ENCODE measurements at places on chromosomes 3 and 15. TPM values are rescaled to one million over a fixed set of nuclear protein-coding genes. Genes with fewer than 3 reads are reported as not detected.

GRCh38 chr3:26713091-26713490, 90.5 kb downstream of the LRRC3B start:
- no peak for DNase-seq

DNA sequence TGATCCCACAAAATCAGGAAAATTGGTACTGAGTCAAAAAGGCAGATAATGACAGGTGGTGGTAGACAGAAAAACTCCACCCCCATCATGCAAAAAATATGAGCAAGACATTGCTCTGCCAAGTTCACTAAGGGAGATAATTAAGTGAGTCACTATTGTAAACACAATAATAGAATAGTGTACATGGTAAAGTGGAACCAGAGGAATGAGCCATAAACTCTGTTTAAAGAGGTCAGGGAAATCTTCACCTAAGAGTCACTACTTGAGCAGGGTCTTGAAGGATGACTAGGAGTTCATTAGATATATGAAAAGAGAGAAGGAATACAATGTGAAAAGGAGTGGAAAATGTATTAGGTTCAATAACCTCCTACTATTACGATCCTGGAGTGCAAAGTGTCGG, 213.4 kb upstream of the PEX5L start:
- no peak for DNase-seq

- no peak for DNase-seq
These were observed 175.5 kb upstream of the CTDSPL start for GRCh38 chr3:37686220-37686619.

Gene GOLGA6L7
- not detected for total RNA-seq

Gene TRH
- 0.40 TPM for total RNA-seq

- DNase-seq, result peak; percentile 77
These were observed 665 bp downstream of the GLB1 start for GRCh38 chr3:33096093-33096868.

Gene ZDHHC19
- 1.1 TPM for total RNA-seq

DNA sequence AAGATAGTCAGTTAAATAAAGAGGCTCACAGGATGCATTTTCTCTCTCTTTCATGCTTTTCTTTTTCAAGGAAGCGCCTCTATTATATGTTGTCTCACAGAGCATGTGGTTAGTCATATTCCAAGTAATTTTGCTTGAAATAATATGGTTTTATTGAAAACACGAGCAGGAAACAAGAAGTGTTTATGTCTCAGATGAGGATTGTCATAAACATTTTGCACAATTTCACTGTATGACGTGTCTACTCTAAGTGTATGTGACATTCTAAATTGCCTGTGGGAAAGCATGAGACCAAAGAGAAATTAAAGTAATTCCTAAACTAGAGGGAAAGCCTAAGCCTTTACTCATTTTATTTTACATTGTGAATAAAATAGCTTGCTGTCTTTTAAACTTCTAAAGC, 818.6 kb downstream of the EPHA3 start:
- DNase-seq, result no peak

- DNase-seq, result no peak
These were observed 1.7 kb upstream of the TLR9 start for GRCh38 chr3:52227117-52227516.

- no peak for DNase-seq
These were observed 15.4 kb downstream of the IREB2 start for GRCh38 chr15:78453447-78453846.

DNA sequence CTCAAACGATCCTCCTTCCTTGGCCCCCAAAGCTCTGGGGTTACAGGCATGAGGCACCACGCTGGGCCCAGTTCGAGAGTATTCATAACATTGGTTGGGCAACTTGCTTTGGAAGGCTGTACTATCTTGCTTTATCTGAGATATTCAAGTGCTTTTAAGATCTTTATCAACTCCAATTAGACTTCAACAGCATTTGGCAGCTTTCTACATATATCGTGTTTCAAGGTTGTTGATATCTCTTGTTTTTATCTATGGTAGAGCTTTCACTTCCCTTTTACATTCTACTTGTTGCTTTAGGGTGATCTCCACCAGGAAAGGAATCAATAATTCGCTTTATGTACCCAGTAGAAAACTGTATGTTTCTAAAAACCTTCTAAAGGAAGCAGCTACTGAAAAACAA, 395.3 kb downstream of the IL5RA start:
- no peak for DNase-seq

Gene ESYT3
- total RNA-seq, result 71.0 TPM

- DNase-seq, result no peak
These were observed 11.4 kb downstream of the PRR20G start for GRCh38 chr3:127276396-127276795.

GRCh38 chr3:56682462-56683121, 473 bp downstream of the TASOR start:
- DNase-seq, result peak; percentile 84

- DNase-seq, result no peak
These were observed 572.0 kb downstream of the NAALADL2 start for GRCh38 chr3:175430983-175431773.

Gene SLC28A1
- total RNA-seq, result 0.06 TPM

Gene CP
- total RNA-seq, result 89.8 TPM

DNA sequence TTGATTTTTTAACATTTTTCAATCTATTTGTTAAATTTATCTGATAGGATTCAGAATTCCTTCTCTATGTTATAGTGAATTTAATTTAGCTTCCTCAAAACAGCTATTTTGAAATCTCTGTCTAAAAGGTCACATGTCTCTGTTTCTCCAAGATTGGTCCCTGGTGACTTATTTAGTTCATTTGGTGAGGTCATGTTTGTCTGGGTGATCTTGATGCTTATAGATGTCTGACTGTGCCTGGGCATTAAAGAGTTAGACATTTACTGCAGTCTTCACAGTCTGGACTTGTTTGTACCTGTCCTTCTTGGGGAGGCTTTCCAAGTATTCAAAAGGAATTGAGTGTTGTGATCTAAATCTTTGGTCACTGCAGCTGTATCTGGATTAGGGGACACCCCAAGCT, 169.5 kb upstream of the C2CD4B start:
- no peak for DNase-seq

DNA sequence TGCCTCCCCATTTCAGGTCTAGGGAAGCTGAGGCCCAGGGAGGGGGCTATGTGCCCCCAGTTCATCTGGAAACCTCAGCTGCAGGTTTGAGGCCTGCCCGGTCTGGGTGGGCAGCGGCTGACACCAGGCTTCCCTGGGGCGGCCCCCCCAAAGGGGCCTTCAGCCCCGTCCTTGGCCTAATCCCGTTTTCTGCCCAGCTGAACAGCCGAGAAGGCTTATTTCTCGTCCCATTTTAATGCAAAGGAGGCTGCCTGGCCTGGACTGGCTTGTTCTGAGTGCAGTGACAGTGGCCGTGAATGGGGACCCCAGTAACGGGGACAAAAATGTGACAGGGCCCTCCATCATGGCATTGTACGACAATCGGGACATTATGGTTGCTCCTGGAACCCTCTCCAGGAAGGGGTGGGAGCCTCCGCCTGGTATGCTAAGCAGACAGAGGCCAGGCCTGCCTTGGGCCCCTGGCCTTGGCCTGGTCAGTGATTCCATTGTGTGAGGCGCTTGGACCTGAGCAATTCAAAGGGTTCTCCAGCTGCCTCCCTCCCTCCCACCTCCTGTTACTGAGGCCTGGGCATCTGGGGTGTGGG, 93.9 kb downstream of the WNT7A start:
- no peak for DNase-seq

DNA sequence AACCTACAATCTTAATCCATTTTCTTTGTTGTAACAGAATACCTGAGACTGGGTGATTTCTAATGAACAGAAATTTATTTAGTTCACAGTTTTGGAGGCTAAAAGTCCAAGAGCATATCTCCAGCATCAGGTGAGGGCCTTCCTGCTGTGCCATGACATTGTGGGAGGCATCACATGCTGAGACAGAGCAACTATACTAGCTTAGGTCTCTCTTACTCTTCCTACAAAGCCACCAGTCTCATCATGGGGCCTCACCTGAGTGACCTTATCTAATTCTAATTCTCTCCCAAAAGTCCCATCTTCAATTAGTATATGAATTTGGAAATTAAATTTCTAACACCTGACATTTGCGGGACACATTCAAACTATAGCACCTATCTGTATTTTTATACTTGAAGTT, 247.1 kb upstream of the MRPL3 start:
- DNase-seq, result no peak
